ENCODE measurements at places on chromosomes 4 and X.

GRCh38 chr4:151407466-151408379 is 1.3 kb upstream of the FHIP1A start:
- no peak for DNase-seq

DNA sequence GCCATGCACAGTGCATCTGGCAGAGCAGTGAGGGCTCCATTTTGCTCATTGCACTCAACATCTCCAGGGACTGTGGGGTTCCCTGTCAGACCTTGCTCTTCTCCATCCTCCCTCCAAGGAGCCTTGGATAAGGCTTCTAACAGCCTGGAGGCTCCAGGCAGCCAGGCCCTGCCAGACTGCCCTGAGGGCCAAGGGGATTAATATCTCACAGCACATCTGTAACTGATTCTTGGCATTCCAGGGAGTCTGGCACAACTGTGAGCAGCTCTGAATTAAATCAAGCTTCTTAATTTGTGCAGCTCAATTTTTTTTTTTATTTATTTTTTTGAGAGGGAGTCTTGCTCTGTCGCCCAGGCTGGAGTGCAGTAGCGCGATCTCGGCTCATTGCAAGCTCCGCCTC is 224.5 kb upstream of the PGRMC2 start:
- no peak for DNase-seq

DNA sequence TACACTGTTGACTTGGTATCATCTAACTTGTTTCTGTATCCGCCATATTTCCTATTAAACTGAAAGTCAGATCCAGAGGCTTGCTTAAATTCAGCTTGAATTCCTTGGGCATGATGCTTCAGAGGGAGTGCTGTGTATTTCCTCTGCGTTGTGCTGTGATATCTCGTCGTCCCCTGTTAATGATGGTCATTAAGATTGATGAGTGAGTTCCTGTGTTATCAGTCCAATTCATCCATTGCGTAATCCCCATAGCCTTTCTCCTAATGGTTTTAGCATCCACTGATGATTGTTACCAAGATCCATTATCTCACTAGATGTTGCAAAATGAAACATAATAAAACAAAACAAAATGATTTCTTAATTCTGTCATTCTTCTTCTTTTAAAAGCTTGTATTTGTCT is 31.3 kb upstream of the CHM start:
- no peak for DNase-seq

- DNase-seq = no peak
Observed at GRCh38 chr4:84938316-84938715, 28.2 kb downstream of the WDFY3 start.

DNA sequence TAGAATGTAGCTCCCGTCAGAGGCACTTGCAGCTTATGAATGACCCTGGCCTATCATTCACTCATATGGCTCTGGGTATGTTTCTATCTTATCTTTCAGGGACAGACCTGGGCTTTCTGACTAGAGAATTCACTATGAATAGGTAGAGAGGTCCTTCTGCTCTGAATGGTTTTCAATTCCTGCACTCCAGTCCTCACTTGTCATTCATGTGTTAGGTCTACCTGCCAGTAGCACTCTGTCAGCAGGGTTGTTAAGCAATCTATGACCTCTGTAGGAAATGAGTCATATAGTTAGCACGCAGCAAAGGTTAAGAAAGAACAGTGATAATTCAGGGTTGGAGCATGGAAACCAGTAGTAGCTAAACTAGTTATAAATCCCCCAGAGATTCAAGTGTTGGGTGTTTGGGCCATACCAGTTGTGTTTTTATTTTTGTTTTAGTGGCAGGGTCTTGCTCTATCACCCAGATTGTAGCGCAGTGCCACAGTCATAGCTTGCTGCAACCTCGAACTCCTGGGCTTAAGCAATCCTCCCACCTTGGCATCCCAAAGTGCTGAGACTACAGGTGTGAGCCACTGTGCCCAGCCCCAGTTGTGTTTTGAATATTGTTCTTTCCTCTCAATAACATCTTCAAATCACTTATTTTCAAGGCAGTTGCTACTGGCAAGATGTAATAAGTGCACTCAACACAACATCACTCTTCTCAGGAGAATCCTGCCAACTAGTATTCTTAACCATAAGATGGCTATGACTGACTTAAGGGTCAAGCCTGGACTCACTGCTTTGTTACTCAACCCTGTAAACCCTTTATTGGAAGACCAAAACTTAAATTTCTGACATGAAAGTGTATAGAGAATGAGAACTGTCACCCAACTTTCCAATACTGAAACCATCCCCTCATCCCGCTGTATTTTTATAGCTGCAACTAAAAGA is 25.1 kb downstream of the ARL13A start:
- no peak for DNase-seq

- DNase-seq = no peak
Observed at GRCh38 chr4:4560642-4561041, 18.8 kb upstream of the STX18 start.

DNA sequence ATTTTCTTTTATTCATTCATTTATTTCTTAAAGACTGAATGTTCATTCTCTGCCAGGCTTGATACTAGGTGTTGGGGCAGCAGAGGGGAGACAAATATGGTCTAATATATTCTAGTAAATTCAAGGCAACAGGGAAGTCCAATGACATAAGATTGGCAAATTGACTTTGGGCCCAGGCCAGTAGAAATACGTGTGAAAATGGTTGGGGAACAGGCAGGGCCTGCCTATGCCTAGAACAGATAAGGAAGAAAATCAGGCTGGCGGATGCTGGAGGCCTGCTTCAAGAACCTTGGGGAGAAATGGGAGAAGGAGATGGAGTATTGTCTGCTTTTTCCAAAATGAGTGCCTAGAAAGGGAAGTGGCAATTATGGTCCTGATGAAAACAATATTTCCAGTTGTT is 108.6 kb downstream of the RTL5 start:
- peak; percentile 37 for DNase-seq

DNA sequence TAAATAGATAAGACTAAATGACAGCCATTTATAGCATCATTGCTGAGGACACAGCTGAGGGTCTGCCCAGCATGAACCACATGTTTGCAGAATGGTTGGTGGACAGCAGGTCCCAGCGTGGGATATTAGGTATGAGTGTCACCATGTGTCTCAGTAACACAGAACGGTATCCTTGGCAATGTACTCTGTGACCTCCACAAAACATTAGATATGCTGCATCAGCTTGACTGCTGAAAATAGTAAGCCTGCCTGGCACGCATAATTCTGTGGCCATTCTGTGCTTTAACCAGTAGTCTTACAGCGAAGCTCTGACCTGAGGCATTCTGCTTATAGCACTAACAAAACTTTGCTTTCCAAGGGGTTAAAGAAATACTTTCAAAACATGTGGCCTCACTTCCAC is 32.0 kb downstream of the LIMCH1 start:
- no peak for DNase-seq

DNA sequence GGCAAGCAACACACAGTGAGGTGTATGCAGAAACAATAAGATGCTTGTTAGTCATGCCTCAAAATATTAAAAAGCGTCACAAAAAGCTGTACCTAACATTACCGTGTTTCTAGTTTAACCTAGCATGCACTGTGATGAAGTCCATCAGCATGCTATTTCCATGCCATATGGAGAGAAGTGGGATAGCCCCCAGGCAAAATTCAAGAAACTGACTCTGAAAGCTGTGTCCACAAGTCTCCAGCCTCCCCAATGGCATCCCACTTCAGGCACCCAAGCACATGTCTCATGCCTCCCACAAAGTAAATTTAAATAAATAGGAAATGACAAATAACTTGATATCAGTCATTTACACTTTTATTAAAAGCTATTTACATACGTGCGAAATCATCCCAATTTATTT is 10.8 kb downstream of the GABRA2 start:
- no peak for DNase-seq

DNA sequence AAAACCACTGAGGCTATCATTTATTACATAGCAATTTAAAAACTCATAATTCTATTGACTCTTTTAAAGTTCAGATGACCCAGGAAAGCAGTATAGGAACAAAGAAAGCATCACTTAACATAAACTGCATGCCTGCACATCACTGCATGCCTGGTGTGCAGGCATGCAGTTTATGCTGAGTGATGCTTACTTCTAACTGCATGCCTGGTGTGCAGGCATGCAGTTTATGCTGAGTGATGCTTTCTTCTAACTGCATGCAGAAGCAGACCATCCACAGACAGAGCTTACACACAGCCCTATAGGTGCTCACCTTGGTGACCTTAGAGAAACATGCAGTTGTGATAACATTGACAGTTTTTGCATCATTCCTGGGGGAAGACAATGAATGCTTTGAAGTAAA is 17.0 kb downstream of the SDAD1 start:
- DNase-seq = no peak

GRCh38 chrX:19885732-19886131 is 1.7 kb downstream of the SH3KBP1 start:
- no peak for DNase-seq

DNA sequence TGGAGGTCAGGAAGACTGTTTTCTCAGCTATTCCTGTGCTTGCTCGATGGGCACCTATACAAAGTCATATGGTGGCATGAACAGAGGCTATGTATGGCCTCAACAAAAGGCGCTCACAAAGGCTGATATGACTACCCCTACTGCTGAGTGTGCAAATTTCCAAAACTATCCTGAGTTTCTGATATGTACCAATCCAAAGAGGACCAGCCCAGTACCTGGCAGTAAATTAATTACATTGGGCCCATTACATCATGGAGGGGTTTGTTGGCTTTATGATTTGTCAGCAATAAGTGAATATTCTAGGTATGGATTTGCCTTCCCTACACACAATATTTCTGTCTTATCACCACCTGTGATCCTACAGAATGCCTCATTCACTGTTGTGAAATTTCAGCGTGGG is 12.3 kb downstream of the MAGED1 start:
- no peak for DNase-seq

DNA sequence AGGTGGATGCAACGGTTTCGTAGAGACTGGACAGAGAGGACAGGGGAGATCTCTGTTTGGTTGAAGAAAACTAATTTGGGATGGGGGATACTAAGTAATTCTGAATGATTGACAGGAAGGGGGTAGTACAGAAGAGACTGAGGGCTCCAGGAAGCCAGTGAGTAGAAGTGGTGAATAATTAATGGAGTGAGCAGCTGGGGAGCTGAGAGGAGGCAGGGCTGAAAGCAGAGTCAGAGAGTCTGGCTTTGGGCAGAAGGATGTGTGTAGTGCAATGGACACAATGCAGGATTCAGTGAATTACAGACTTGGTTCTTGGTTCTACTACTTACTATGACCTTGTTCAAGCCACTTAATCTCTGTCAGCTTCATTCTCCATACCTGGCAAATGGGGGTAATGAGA is 161.7 kb downstream of the RBMX2 start:
- DNase-seq = no peak

- no peak for DNase-seq
Observed at GRCh38 chr4:1469043-1469442, 62.8 kb upstream of the NKX1-1 start.

- no peak for DNase-seq
Observed at GRCh38 chrX:127568691-127569090, 483.5 kb downstream of the ACTRT1 start.

GRCh38 chr4:103307453-103308247 is 109.5 kb upstream of the CENPE start:
- DNase-seq = no peak

- DNase-seq = no peak
Observed at GRCh38 chr4:88341227-88342192, 37.1 kb upstream of the HERC6 start.

GRCh38 chr4:59966758-59967157 is 1233.4 kb upstream of the ADGRL3 start:
- no peak for DNase-seq

GRCh38 chr4:176034936-176035335 is 30.7 kb upstream of the WDR17 start:
- no peak for DNase-seq

DNA sequence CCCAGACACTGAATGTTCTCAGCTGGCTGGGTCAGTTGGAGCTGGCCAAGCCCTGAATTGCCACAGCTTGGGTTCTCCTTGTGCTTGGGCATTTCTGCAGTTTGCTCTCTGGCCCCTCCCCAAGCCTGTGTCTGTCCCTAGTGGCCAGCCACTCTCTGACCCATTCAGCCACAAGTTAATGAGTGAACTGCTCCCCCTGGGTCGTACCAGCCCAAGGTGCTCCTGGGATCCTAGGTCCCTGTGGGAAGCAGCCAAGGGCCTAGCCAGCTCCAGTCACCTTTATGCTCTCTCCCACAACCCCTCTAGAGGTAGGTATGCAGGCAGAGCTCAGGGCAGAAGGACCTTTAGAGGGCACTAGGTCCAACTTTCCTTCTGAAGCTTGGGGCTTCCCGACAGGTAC is 51.5 kb downstream of the STARD8 start:
- no peak for DNase-seq

GRCh38 chr4:117560329-117560728 is 474.0 kb upstream of the NDST3 start:
- DNase-seq = no peak

DNA sequence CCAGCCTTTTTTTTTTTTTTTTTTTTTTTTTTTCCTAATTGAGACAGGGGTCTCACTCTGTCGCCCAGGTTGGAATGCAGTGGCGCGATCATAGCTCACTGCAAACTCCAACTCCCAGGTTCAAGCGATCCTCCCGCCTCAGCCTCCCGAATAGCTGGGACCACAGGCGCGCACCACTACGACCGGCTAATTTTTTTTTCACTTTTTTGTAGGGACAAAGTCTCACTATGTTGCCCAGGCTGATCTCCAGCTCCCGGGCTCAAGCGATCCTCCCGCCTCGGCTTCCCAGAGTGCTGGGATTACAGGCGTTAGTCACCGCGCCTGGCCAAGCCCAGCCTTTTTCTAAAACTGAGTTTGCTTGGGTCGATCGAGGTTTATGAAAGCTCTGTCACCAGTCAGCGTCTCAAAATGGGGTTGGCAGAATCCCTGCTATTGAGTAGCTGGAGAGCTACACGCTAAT is 1.3 kb upstream of the OTUD5 start:
- no peak for DNase-seq

DNA sequence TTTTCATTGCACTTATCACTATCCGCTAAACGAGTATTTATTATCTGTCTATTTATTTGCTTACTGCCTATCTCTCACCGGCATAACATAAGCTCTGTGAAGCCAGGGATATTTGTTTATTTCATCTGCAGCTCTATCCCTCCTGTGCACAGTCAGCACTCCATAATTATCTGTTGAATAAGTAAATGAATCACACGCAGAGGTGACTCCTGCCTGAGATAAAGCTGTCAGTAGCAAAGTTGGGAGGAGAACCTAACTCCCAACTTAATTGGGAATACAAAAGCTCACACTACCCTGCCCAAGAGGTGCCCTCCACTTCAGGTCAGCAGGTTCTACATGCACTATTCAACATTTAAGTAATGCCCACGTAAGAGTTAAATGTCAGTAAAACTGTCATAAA is 85.7 kb downstream of the CORIN start:
- no peak for DNase-seq

GRCh38 chr4:106305435-106306055 is 10.5 kb downstream of the TBCK start:
- DNase-seq = no peak

GRCh38 chr4:166044871-166045270 is 171.8 kb downstream of the TLL1 start:
- no peak for DNase-seq

DNA sequence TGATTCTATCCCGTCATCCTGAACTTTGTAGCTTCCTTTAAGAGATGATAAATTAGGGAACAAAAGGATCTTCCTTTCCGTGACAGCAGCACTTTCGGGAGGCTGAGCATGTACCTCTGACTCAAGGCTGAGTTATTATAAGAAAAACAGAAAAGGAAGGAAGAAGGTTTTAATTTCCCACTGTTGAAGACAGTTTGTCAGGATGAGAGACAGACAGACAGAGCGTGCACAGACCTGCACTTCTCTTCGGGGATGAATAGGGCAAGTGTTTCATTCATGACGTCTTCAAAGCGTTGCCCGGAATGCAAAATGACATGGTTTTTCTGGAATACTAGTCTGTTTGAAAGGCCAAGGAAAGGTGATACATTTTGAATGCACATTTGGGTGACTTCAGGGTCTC is 405.3 kb upstream of the FAT1 start:
- no peak for DNase-seq
